ENCODE measurements at places on chromosomes 2 and 18.

GRCh38 chr2:152425765-152426727 lies 91.1 kb downstream of the FMNL2 start:
- no peak for DNase-seq

DNA sequence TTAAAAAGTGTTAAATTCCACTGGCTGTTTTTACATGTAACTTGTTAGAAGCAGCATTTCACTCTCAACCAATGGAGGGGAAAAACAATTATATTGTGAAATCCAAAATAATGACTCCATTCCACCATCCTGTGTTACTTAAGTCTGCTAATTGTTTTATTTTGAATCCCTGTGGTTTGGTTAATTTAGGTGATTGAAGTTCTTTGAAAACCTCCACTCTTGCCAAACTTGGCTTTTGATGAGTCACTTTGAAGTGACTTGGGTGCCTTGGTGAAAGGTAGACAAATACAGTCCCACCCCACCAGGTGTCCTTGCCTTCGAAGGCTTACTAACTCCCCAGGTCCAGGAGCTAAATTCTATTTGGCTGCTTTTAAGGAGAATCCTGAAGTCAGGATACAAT lies 1303.8 kb upstream of the NRXN1 start:
- DNase-seq: no peak

DNA sequence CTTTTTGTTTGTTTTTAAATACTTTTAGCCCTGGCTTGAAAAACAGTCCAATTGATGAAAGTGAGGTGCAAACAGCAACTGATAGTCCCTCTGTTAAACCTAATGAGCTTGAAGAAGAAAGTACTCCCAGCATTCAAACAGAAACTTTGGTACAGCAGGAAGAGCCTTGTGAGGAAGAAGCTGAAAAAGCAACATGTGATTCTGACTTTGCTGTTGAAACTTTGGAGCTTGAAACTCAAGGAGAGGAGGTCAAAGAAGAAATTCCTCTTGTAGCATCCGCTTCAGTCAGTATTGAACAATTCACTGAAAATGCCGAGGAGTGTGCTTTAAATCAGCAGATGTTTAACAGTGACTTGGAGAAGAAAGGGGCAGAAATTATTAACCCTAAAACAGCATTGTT lies 30.6 kb upstream of the DYSF start:
- DNase-seq: no peak

GRCh38 chr18:74896390-74896991 lies 298.8 kb downstream of the ZNF407 start:
- DNase-seq: no peak

GRCh38 chr2:45759310-45759851 lies 107.9 kb downstream of the PRKCE start:
- no peak for DNase-seq

- DNase-seq: no peak
Observed at GRCh38 chr2:121635371-121635770, 13.9 kb downstream of the CLASP1 start.

GRCh38 chr2:57567245-57567644 lies 479.4 kb upstream of the VRK2 start:
- no peak for DNase-seq

- DNase-seq: peak; percentile 71
Observed at GRCh38 chr2:218962859-218963492, 3.5 kb downstream of the CDK5R2 start.

DNA sequence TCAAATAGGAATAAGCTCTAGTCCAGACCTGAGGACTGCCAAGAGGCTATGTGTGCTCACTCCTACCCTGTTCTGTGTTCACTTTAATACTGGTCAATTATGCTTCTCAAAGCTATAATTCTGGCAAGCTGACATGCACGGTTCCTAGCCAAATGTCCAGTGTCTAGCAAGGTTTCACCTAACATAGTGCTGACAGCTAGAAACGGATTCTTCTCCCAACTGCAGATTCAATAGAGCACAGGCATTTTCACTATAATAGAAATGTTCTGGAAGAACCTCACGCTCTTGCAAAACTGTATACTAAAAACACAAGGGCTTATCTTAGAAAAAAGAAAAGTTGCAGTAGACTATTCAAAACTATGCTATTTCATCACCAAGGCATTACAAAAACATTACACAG lies 45.1 kb downstream of the HDAC4 start:
- DNase-seq: no peak

GRCh38 chr18:9025091-9025838 lies 77.2 kb upstream of the NDUFV2 start:
- DNase-seq: no peak

GRCh38 chr2:184416146-184416913 lies 182.0 kb upstream of the ZNF804A start:
- no peak for DNase-seq

- no peak for DNase-seq
Observed at GRCh38 chr18:63578357-63578958, 8.7 kb upstream of the SERPINB13 start.

- DNase-seq: no peak
Observed at GRCh38 chr2:24920809-24921441, 888 bp upstream of the ADCY3 start.

DNA sequence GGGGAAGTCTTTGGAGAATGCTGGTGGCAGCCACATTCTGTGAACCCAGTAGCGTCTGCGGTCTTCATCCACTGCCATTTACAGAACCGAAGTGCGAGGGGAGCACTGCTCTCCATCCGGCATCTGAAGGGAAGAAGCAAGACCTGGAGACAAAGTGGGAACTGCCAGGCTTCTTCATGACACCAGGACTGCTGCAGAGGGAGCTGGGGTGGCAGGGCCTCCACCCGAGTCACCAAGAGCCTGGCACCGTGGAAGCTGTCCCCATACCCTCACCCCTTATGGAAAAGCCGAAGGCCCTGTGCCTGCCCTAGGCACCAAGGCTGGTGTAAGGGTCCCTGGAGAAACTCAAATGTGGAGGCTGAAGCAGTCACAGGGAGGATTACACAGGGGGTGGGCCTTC lies 79.8 kb downstream of the CIB4 start:
- DNase-seq: peak; percentile 15

GRCh38 chr2:240522406-240522805 lies 35.4 kb downstream of the ANKMY1 start:
- DNase-seq: no peak

- DNase-seq: no peak
Observed at GRCh38 chr18:26714739-26715138, 150.8 kb downstream of the AQP4 start.

DNA sequence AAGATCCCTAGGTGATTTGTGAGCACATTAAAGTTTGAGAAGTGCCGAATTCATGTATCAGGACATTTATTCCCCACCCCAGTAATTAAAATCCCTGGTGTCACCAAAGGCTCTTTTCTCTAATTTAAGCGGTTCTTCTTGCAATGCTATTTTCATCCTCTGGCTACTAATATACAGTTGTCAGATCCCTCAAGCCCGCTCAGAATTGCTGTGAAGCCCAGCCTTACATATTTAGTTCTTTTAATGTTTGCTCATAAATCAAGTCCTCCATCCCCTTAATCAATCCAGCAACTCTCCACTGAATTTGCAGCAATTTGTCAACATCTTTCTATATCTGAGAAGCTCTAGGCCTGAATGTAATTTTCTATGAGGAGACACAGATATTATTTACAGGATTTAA lies 437.9 kb downstream of the PIK3C3 start:
- DNase-seq: no peak

GRCh38 chr2:234979204-234980167 lies 27.7 kb downstream of the SH3BP4 start:
- no peak for DNase-seq

DNA sequence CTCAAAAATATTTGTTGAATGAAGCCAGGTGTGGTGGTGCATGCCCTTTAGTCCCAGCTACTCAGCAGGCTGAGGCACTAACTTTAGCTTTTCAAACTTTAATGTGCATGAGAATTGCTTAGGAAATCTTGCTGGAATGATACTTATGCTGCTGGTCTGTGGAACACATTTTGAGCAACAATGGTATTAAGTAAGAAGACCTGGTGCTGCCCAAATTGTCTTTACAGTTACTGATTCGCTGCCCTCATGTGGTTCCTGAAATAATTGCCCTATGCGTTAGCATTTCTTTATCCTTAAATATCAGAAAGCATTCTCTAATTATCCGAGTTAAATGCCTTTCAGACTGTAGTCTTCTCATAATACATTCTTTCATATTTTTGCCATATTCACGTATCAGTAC lies 76.0 kb upstream of the SESTD1 start:
- DNase-seq: no peak

DNA sequence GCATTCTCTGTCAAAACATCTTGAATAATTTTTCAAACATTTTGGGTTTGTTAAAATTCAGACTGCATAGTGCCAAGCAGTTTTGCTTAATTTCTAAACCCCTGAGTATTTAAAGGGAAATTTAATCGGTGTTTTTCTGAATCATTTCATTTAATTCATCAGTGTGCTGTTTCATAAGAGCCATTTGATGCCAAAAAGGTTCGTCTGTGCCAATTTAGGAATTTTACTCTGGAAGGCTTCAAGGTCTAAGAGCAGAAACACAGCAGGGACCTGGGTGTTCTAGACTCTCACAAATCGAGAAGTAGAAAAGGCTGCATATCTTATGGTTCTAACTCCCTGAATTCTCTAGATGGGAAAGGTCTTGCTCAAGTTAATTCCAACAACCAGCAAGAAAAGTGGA lies 311.9 kb upstream of the NT5C1B start:
- DNase-seq: no peak

- no peak for DNase-seq
Observed at GRCh38 chr2:88809216-88809615, 117.7 kb downstream of the RPIA start.

DNA sequence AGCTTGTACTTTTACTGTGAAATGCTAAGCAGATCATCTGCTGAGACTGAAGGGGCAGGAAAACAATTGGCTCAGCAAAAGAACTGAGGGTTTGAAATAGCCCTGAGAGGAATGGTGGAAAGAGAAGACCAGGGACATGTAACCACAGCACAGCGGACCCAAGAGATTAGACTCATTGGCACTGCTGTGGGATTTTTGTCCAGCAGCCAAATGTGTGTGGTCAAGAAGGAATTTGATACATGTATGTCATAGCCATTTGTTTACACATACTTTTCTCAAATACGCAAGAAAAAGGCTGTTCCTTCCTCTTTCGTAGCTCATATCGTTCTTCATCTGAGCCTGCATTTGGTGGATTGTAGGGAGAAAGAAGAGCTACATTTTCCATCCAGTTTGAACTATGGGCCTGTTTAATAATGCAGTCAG lies 73.8 kb downstream of the TRABD2A start:
- no peak for DNase-seq

DNA sequence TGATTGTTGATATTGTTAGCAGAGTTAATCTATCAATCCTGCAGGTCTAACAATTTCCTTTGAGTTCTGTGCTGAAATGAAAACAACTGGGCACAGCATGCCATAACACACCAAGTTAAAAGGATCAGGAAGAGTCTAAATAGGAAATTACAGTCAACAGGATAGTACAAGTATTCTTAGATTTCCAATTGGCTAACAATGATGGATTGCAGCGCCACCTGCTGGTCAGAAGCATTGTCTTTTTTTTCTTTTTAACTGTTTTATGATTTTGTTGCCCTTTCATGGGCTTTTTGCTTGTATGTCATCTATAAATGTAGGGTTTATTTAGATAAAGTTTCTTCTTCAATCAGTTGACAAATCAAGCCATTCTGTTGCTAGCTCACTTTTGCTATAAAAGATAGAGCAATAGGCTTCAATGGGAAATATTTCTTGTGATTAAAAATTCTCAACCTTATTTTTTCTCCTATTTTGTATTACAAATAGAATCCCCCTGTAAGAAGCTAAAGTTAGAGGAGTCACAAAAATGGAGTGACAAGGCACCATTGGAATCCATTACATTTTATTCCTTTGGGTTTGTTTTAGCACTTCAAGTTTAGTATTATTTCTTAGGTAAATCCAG lies 40.8 kb upstream of the RPRM start:
- peak; percentile 51 for DNase-seq

GRCh38 chr2:79041032-79041448 lies 15.5 kb downstream of the REG3G start:
- DNase-seq: no peak

DNA sequence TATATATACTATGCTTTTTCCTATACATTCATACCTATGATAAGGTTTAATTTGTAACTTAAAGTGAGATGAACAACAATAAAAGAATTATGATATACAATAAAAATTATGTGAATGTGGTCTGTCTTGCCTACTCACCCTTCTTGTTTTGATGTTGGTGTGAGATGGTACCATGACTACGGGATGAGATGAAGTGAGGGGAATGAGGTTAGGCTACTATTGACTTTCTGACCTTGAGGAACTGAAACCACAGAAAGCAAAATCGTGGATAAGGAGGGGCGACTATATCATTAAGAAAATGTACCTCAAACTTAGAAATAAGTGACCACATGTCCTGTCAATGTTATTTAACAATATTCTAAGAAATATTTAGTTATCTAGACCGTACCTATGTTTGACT lies 103.9 kb upstream of the PPP1CB start:
- DNase-seq: no peak

DNA sequence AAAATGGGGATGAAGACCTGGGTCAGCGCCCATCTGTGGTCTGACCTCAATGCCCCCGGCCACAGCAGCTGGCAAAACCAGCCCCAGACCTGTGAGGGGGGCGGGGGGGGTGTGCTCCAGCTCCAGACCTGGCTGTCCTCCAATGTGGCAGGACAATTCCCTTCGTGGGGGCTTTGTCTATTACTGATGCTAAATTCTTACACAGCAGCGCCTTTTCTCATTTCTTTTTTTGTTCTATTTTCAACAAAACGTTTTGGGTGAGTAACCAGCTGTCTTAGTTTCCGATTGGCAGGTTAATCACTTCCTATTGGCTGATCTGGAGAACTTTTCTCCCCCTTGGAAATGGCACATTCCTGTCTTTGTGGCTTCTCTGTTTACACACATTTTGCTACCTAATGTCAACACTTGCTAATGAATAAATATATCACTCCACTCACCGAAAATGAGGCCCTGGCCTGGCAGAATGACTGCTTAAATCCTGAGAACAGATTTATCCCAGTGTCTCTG lies 4.4 kb downstream of the SMAD7 start:
- DNase-seq: no peak

DNA sequence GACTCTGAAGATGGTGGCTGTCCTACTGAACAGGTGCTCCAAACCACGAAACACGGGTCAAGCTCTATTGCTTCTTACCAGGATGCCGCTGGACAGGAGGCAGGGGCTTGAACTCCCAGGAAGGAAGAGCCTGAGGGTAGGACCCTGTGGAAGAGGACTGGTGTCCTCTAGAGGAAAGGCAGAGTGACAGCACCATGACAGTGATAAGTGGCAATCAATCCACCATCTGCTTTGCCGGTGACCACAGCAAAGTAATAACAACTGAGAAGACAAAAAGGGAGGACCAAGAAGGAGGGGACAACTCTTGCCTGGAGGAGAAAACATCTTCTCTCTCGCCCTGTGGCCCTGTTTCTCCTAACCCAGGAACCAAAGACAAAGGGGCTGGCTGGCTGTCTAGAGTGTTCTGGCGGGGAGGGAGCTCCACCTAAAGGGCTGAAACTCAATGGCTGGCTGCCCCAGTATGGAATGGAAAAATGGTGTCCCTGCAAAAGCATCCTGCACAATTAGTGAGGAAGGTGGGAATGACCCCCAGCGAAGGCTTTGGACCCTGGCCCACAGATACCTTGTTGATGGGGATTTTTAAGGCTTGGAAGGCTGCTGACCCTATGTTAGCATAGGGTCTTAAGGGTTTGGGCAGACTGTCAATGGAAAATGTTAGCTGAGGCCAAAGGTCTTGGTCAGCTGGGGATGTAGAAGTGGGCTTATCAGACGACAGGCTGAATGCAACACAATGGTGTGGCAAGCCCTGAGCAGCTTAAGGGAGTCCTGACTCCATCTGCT lies 35.4 kb downstream of the PROC start:
- no peak for DNase-seq

GRCh38 chr2:88038263-88039105 lies 17.1 kb downstream of the KRCC1 start:
- no peak for DNase-seq
